CD14-positive monocyte (primary cell): ENCODE measurements at places on chromosomes 1 and 21.

DNA sequence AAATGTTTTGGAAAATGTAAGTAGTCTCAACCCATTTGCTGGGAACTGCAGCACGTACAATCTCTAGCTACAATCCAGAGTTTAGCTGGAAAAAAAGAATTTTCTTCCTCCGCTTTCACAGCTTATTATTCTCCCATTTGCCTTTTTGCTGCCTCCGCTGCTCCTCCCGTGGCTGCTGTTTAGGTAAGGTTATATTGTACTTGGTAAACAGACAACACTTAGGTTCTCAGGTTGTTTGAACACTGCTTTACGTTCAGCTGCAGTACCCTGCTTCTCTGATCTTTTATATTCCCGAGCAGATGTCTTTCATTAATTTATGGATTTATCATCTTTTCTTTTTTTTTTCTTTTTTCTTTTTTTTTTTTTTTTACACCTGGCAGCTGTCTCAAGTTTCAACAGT lies 14.3 kb downstream of the PROX1 start:
- no peak for DNase-seq
- no peaks in the 10 kb centered on the region for H3K36me3 ChIP-seq
- no peak overlapping the region for H3K27ac ChIP-seq
- H3K27me3 ChIP-seq = peaks cover 2% of the 10 kb centered on the region

- no peak for DNase-seq
- no peaks in the 10 kb centered on the region for H3K27me3 ChIP-seq
These were observed 130.8 kb downstream of the PCBP3 start for GRCh38 chr21:45774291-45774690.

GRCh38 chr21:29708401-29708800 lies 231.4 kb downstream of the GRIK1 start:
- no peaks in the 10 kb centered on the region for H3K36me3 ChIP-seq
- H3K27ac ChIP-seq = no peak overlapping the region
- no peaks in the 10 kb centered on the region for H3K27me3 ChIP-seq

- DNase-seq = no peak
- H3K36me3 ChIP-seq = peaks cover 57% of the 10 kb centered on the region
- peak overlapping the region; percentile 93 for H3K4me3 ChIP-seq
- H3K4me1 ChIP-seq = peaks cover 44% of the 10 kb centered on the region
- no peak overlapping the region for H3K27ac ChIP-seq
- H3K27me3 ChIP-seq = no peaks in the 10 kb centered on the region
These were observed 5.0 kb downstream of the PTPRC start for GRCh38 chr1:198643808-198644207.

DNA sequence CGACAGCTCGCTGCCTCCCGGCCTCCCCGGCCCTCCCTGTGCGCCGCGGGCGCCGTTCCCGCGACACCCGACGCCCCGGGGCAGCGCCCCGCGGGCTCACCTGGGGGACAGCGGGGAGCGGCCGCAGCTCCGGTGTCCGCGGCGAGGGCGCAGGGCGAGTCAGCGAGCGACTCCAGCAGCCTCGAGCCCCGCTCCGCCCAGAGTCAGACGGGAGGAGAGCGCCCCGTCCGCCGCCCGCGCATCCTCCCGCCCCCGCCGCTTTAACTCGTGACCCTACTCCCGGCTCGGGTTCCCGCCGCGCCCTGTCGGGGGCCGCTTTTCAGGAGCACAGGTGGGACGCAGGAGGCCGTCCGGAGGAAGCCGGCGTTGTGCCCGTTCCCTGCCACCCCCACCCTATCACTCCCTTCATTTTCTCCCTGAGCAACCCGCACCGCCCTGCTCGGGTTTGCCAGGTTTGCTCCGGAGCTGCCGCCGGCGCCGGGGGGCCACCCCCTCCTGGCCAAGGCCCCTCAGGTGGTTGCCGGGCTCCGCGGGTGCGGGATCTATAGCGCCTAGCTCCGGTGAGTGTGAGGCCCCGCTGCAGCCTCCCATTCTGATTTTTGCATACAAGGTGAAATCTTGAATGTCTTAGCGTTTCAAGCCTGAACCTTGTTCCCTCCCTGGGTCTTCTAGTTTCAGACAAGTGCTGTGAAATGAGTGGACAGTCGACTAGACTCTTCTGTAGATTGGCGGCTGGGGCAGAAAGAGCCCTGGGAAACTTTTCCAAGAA lies at the start of gene MCOLN3:
Gene MCOLN3 (minus strand): TSS at position 205 of the 769 bp plus-strand sequence. CDS start 3,140 bp downstream, outside the sequence.
- H3K36me3 ChIP-seq = no peaks in the 10 kb centered on the region
- H3K4me3 ChIP-seq = no peak within 1 kb of the TSS
- H3K4me1 ChIP-seq = peaks cover 17% of the 10 kb centered on the region
- peaks cover 81% of the 10 kb centered on the region for H3K27me3 ChIP-seq
- no peak for DNase-seq
- no peak within 1 kb of the TSS for H3K27ac ChIP-seq

- no peak overlapping the region for H3K4me3 ChIP-seq
- DNase-seq = peak; percentile 61
- peaks cover 5% of the 10 kb centered on the region for H3K4me1 ChIP-seq
- no peaks in the 10 kb centered on the region for H3K36me3 ChIP-seq
These were observed 117.0 kb downstream of the UBE2U start for GRCh38 chr1:64320470-64320869.

- H3K4me1 ChIP-seq = no peaks in the 10 kb centered on the region
- H3K27ac ChIP-seq = no peak overlapping the region
- no peak overlapping the region for H3K4me3 ChIP-seq
These were observed 168.3 kb downstream of the SLC35F3 start for GRCh38 chr1:234072793-234073192.

DNA sequence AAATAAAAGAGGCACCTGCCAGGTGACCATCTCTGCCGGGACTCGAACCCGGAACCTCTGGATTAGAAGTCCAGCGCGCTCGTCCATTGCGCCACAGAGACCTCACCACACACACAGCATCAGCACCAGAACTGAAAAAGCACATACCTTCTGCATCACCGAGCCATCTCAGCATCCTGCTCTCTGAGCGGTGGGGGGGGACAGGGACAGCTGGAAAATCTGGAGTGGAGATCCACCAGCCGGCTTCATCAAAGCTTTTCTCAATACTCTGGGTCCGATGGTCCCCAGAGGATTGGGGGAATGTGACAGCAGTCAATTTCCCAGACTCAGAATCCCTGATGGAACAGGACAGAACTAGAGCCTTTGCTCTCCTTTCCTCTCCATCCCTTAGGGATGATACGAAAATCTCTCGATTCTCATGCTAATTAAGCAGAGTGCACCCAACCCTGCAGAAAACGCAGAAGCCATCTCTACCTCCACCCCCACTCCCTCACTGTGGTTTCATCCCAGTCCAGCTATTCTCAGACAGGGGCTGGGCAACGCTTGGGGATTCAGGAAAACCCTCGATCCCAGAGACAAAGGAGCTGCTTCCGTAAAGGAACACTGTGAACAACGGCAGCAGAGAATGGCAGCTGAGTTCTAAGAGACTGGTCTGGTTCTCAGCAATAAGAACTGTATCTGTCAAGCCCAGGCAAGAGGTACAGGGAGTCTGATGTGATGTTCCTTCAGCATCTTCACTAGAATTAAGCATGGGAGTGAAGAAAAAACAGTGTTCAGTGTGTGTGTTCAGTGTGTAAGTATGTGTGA lies 29.6 kb upstream of the CADM3 start:
- DNase-seq = no peak
- H3K36me3 ChIP-seq = no peaks in the 10 kb centered on the region
- H3K4me1 ChIP-seq = no peaks in the 10 kb centered on the region
- no peak overlapping the region for H3K27ac ChIP-seq

DNA sequence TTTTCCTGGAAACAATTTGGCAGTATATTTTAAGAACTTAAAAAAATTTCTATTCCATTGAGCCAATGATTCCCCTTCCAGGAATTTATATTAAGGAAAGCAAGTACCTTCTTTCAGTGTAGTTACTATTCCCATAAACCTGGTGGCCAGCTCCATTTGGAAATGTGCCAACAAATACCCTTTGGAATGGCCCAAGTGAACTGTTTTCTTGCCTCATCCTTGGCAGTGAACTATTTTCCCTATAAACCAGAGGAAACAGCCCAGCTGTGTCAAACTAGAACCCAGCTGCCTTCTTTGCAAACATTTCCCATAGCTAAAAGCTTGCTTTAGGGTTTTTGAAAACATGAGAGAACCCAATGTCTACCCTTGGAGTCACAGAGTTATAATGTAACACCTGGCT lies 496.9 kb downstream of the NEGR1 start:
- no peaks in the 10 kb centered on the region for H3K36me3 ChIP-seq
- DNase-seq = no peak
- H3K4me3 ChIP-seq = no peak overlapping the region

DNA sequence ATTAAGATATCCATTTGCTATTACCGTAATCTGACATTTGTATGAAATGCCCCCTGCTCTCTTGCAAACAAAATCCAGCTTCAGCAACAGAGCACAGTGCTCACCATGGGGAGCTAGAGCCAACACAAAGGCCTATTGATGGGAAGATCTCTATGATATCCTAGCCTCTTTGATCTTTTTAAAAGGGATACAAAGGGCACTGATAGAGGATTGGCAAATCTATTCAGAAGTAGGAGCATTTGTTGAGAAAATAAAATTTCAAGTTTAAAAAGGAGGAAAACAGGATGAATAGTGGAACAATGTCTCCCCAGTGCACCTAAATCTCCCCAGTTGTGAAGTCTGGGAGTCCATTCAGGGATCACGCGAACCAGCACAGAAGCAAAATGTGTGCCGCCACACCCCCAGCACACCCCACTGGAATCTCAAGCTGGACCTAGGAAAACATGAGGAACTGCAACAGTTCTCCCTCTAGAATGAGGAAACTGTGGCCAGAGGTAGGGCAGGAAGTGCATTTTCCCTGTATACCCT lies 32.2 kb downstream of the MRAP start:
- H3K4me1 ChIP-seq = no peaks in the 10 kb centered on the region
- peaks cover 53% of the 10 kb centered on the region for H3K36me3 ChIP-seq
- H3K27me3 ChIP-seq = no peaks in the 10 kb centered on the region
- no peak overlapping the region for H3K4me3 ChIP-seq
- no peak overlapping the region for H3K27ac ChIP-seq
